ENCODE measurements at places on chromosomes 1 and 21.

GRCh38 chr1:22709227-22709626, 1.4 kb upstream of the EPHB2 start:
- DNase-seq: no peak

GRCh38 chr1:151982300-151983005, 11.2 kb downstream of the S100A10 start:
- no peak for DNase-seq

- DNase-seq: no peak
These were observed 31.1 kb upstream of the DNASE2B start for GRCh38 chr1:84367219-84367618.

DNA sequence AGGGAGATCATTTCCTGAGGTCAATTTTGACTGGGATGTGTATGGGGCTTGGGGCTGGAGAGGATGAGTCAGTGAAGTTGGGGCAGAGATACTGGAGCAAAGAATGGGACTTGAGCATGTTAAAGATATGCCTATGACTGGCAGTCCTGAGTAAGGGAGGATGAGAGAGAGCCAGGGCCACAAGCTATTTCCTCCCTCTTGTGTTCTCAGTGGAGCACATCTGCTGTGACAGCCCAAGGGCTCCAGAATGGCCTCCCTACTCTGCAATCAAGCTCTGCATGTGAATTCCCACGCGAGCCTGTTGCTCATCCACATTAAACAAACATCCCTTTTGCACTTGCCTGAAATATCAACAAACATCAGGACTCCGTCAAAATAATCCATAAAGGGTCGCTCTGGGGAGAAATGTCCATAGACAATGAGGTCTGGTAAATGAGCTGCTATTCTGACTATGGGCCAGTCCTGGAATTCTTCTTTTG, 9.2 kb downstream of the ADCY10 start:
- no peak for DNase-seq

- DNase-seq: no peak
These were observed 281.1 kb upstream of the DUSP10 start for GRCh38 chr1:222023025-222023424.
